ENCODE measurements at places on chromosomes 16 and 17. TPM values are rescaled to one million over a fixed set of nuclear protein-coding genes. Genes with fewer than 3 reads are reported as not detected.

The SPNS2 gene
- total RNA-seq: 0.15 TPM

The OTOA gene
- not detected for total RNA-seq

The MYLK3 gene
- total RNA-seq: not detected

The CBFA2T3 gene
- total RNA-seq: not detected

The MYL11 gene
- 1.6 TPM for total RNA-seq

The CIITA gene
- total RNA-seq: 3.2 TPM

Measured in activated CD4-positive, alpha-beta memory T cell treated with anti-CD3 and anti-CD28 coated beads for 36 hours (primary cell).